CD4-positive, alpha-beta T cell treated with Interleukin-6 for 4 hours (primary cell): ENCODE measurements at places on chromosomes 6 and 20.

DNA sequence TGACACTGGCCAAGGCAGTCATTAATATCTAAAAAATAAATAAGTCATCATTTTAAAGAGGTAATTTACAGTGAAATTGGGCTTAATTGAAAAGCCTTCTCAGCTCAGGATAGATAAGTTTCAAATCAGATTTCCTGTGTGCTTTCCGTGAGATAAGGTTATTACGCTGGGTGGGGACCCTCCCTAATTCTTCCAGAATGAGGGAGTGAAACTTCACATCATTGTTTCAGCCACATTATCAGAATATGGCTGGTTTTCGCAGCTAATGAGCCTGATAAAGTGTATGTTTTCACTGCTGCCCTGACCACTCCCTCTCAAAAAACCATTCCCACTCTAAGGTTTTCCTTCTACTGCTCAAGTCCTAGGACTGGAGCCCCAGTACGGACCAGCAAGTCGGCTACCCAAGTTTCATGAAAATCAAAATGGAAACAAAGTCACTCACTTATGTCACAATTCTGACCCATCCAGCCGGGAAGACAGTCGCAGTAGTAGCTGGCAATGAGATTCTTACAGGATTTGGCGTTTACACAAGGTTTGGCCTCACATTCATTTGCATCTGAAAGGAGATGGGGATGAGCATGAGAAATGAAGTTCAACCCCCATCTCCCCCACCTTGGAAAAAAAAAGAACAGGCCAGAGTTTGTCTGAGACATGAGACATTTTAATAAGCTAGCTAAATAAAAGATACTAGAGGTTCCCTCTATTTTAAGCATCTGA is 24.6 kb downstream of the JAG1 start:
- DNase-seq, result no peak

DNA sequence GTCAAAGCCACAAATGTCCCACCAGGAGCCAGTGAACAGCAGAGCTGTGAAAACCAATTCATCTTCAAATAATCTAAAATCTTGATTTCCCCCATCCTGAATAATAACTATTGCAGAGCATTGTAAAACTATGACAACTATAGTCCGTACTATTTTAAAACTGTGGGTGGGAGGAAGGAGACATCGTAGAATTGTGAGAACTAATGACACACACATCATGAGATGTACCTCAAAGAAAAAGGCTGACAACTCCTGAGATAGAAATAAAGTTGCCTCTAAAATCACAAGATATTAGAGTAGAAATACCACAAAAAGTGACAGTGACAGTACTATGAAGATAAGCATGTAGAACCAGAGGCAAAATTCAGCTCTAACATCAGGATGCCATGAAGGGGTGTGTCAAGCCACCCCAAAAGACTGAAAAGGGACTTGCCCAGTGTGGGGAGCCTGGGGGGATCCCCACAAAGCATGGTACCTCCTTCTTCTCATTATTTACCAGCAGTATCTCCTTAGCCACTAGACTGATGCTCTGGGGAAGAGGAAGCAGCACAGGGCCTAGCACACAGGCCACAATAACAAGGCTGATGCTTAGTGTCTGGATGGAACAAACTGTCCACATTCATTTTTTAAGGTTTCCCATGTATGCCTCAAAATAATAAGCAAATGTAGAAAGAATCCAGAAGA is 13.4 kb downstream of the NAPB start:
- no peak for DNase-seq

GRCh38 chr6:46284475-46284874 is 113.7 kb upstream of the ENPP5 start:
- no peak for DNase-seq

GRCh38 chr20:36672991-36673390 is 27.0 kb upstream of the SLA2 start:
- no peak for DNase-seq

DNA sequence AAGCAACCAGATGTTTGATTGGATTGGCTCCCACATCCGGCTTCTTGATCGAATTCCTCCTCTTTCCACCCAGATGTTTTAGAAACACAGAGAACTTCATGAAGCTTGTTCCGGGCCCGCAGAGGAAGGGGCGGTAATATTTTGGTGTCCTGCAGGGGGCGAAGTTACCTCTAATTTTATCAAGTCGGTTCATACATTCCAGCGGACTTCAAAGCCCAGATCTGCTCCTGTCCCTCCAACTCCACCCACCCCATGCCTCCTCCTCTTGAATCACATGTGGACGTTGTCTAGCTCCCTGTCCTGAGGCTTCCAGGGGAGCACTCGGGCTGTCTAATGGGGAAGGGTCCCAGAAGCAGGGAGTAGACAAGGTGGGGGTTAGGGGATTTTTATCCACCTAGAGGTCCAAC is 2.9 kb upstream of the BMP6 start:
- peak; percentile 62 for DNase-seq

- no peak for DNase-seq
These were observed 4.6 kb upstream of the NKX2-2 start for GRCh38 chr20:21518292-21518991.

- no peak for DNase-seq
These were observed 47.1 kb upstream of the SAMHD1 start for GRCh38 chr20:36998652-36999051.

DNA sequence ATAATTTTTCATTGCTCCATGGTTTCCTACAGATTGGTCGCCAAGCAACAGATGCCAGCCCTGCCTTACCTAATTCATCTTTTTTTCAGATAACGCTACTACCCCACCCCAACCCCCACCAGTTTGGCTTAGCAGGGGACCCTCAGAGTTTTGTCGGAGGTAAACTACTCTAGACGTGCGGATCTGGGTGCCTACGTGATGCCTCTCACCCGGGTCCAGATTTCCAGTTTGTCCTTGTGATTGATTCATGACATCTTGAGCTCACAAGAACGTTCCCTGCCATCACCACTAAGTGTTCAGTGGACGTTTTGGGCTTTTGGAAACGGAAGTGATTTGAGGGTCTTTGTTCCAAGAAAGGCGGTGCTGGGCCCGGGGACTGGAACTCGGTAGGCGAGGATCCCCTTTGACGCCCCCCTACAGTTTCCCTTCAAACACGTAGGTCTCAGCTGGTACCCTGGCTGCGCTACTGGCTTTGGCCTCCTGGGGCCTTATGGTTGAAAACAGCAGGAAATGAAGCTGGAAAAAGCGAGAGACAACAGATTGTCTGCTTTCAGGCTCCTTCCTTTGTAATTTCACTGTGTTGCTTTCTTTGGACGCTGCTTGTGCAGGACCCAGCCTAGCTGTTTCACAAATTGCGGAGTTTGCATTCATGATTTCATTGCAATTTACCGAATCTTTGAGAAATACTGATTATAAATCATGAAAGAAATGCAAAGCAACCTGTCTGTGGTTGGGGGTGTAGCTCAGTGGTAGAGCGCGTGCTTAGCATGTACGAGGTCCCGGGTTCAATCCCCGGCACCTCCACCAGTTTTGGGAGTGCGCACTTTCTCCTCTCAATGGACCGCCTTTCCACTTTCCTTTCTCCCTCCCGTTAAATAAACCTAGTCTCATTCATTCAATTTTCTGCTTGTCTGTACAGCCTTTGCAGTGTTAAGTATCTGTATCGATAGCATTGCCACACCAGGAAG is 81.0 kb downstream of the GPX5 start:
- DNase-seq, result peak; percentile 11

DNA sequence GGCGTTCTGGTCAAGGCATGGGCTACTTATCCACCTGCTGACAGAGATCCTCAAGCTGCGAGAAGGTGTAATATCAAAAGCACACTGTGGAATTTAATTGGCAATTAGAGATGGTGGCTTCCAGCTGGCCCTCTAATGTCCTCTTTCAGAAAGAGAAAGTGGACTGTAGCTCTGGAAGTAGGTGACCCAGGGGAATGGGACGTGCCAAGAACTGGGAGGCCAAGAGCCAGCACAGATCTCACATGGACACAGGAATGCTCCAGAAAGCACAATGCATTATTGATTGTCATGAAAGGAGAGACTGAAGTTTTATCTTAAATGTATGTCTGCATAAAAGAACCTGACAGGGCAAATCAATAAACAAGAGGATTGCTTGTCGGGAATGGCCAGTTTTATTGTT is 198.6 kb upstream of the CDH4 start:
- no peak for DNase-seq

DNA sequence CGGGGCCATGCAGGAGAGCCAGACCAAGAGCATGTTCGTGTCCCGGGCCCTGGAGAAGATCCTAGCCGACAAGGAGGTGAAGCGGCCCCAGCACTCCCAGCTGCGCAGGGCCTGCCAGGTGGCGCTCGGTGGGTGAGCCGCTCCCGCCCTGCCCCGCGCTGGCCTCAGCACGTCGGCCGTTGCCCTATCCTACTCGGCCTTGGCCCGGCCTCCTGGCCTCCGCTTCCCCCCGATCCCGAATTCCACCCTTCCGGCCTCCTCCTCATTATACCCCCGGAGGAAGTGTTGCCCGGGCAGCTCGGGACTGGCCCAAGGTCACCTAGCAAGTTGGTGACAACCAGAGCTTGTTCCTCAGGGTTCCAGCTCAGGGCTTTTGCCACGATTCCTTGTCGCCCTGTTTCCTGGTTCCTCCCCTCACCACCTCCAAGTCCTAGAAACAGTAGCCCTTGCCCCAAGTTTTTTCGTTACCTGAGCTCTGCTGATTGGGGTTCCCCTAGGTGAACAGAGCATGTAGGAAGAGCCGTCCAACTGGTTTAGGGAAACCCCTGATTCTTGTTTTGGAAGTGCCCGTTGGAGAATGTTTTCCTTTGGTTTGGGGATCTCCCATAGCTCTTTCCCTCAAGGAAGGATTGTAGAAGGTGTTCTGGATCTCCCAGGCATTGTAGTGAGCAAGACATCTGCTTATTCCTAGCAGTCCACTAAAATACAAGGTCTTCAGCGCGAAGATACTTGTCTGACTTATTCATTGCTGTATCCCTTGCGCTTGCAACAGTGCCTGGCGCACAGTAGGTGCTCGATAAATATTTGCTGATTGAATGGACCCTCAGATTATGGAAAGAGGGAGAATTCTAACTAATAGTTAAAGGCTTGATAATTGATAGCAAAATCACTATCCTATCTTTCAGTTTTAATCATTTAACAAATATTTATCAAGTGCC is 641 bp downstream of the ARFGEF2 start:
- DNase-seq, result no peak

DNA sequence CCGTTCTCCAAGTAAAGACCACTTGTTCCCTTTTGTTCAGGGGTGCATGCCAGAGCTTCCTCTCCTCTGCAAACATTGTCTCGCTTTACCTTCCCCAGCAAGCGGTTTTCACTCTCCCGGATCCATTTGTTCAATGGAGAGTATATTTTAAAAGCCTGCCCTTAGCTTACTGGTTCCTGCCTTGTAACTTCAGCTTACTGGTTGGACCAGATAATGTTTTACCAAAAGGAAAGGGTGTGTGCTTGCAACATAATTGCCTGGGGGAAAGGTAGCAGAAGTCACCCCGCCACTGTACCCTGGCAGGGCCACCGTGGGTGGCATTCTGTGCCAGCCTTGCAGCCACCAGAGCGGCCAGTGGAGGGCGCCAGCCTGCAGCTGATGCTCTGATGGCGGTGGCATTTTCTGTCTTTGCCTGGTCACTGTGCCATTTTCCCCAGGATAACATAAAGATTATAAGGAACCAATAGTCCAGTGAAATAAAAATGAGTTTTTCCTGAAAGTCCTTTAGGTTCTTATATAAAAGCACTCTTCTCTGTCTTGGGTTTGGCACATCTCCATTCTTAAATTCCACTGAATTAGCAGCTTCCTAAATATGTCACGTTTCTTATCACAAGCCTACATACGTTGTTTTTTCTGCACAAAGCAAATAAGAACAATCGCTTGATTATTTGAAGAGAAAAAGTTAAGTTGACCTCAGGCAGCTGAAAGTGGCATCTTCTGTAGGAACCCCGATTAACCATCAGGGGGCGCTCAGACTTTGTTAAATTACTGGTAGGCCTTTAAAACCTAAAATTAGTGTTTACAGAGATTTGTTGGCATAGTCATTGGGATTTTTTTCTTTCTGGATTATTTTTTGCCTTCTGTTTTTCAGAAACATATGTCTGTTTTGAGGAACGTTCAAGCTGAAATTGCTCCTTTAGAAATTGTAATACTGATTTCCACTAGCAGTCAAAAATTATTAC is 67.4 kb upstream of the XRN2 start:
- peak; percentile 68 for DNase-seq

GRCh38 chr6:124029567-124029966 is 225.9 kb downstream of the NKAIN2 start:
- DNase-seq, result no peak

- DNase-seq, result no peak
These were observed 10.7 kb downstream of the ENPP5 start for GRCh38 chr6:46160102-46160501.

GRCh38 chr20:1327241-1327653 is 1.7 kb downstream of the SDCBP2 start:
- no peak for DNase-seq

DNA sequence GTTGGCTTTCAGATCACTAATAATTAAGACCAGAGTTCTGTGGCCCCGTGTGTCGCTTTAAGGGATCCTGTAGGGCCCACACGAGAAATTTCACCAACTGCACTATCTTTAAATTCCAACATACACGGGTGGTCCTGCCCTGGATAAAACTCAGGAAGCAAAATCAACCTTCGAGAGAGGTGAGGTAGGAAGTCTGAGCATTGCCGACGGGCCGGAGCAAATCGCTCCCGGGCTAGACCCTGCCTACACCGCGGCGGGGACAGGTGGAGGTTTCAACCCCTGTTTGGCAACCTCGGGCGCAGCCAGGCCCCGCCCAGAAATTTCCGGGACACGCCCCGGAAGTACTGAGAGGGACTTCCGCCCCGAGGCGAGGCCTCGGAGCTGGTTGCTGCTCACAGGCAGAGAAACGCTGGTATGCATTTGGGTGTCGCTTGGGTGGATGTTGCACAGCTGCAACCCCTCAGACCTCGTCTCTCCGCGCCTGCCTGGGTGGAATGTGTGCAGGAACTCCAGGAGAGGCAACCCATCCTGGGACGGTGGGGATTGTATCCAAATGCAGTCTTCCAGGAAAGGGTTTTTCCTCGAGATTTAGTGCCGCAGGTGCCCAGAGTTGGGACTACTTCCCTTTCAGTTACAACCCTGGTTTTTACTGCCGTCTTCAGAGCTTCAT is 19.9 kb downstream of the ZKSCAN8 start:
- peak; percentile 78 for DNase-seq

- DNase-seq, result no peak
These were observed 109.2 kb upstream of the NXT1 start for GRCh38 chr20:23241416-23241815.
